NAMALWA (cell line): ENCODE measurements at places on chromosomes 2 and 18.

DNA sequence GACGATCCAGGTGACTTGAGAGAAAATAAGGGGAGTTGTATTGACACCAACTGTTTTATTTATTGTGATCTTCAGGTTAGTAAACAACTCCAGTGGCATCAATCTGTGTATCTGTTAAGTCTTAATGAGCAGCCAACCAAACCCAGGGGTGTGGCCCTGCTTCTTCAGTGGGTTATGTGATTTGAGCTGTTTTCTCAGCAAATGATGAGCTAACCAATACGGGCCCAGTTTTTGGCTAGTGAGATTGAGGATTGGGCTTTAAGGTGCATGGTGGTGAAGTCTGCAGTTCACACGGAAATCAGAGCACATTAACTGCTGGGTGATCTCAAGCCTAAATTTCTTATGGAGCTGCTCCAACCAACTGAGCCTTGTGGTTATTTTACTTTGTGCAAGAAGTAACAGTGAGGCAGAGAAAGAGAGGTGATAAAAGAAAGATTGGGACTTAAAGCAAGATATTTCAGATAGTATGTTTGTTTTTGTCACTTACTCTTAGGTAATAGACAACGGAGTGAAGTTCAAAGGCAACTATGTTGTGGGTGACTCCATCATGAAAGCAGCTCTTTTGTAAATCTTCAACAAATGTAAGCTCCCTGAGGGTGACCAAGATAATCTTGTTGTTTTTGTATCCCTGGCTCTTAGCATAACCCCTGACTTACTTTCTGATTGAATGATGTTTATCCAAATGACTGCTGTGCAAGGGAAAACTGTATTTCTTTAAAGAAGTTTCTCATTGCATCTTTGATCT lies 2.4 kb downstream of the MTCL1 start:
- DNase-seq = peak; percentile 31

- DNase-seq = peak; percentile 14
Measured at GRCh38 chr2:98608962-98609604, 694 bp downstream of the UNC50 start.

DNA sequence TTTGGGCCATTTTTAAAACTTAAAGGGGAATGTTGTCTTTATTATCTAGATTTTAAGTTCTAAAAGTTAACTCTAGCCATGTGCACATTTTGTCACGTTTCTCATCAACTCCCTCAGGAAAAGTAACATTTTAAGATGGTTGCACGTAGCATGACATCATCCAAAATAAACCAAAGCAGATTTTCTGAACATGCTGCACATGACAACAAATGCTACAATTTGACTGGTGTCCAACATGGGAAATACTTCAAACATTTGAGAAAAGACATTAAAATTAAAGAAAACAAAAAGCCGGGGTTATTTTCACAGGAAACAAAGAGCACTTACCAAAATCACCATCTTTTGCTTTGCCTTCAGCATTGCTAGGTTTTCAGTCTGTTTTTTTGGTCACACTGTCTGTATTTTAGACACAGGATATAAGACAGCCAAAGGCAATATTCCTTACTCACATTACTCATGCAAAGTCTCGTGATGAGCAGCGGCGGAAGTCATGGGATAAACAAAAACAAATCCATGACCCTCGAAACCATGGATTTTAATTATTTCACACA lies 51.3 kb upstream of the RND3 start:
- DNase-seq = no peak

DNA sequence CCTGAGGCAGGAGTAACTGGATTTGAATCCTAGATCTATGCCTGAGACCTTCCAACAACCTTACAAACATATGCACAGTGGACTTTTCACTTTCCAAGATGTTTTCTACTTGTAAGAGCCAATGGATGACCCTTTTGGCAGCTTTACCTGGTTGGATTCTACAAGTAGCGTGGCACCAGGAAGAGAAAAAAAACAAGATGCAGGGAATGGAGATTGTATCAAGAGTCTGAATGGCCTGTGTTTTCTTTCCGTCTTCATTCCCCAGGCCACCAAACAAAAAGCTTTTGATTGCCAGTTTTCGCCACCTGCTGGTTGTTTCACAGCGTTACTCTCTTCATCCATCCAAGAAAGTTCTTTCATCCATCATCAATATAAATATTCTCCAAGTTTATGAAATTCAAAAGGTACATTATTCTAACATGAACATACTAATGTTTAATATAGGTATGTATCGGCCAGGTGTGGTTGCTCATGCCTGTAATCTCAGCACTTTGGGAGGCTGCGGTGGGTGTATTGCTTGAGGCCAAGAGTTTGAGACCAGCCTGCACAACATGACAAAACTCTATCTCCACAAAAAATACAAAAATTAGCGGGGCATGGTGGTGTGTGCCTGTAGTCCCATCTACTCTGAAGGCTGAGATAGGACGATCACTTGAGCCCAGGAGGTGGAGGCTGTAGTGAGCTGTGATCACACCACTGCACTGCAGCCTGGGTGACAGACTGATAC lies 3.5 kb upstream of the BCL2 start:
- peak; percentile 82 for DNase-seq

- no peak for DNase-seq
Measured at GRCh38 chr2:239835056-239835455, 190.1 kb downstream of the NDUFA10 start.

GRCh38 chr2:157337978-157338377 lies 12.4 kb upstream of the ERMN start:
- DNase-seq = no peak

DNA sequence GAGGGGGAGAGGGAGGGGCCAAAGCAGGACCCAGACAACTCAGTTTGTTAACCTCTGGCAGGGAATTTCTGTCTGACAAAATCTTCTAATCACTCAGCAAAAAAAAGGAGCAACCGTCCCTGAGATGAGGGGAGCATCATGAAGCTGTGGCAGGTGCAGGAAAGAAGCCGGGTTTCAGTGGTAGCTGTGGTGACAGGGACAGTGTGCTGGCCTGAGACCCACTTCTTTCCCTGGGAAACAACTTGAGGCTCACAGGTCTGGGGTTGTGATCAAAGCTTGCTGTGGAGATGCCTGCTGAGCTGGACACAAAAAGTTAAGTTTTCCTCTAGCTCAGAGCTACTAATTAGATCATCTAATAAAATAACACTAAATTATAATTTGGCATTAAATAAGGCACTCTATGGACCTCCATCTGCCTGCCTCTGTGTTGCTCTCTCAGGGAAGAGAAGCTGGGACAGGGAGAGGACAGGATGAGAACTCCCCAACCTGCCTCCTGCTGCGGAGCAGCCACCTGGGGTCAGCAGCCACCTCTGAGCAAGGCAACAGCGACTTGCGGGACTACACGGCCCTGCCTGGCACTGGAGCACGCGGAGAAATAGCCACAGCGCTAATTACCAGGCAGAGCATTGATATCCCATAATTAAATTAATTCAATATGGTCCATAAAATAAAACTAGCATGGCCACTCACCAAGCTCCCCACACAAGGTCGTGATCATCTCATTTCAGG lies 104.6 kb upstream of the TEX51 start:
- DNase-seq = no peak

DNA sequence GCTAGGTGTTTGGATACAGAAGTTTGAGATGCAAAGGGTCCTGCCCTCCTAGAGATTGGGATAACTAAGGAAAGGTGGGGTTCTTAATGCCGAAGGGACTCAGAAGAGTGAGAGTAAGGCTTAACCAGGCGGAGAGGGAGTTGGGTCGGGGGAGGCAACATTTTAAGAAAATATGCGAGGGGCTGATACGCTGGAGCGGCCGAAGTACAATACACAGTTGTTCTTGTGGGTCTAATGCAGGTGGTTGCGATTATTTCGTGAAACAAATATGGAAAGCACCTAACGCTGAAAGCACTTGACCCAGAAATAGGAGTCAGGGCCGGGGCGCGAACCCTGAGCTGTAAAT lies 344 bp upstream of the MRPL33 start:
- peak; percentile 11 for DNase-seq
